Kidney epithelial cell (primary cell): ENCODE measurements at places on chromosomes 5 and 9. TPM values are rescaled to one million over a fixed set of nuclear protein-coding genes. Genes with fewer than 3 reads are reported as not detected.

Gene CSF2
- total RNA-seq = 6.7 and 10.5 TPM in 2 replicates

Gene PCDHA1
- not detected in 2 replicates for total RNA-seq

Gene LCNL1
- not detected in 2 replicates for total RNA-seq

Gene MEIKIN
- not detected in 2 replicates for total RNA-seq

Gene PFN3
- total RNA-seq = not detected in 2 replicates

Gene ROPN1L
- total RNA-seq = 0.21 TPM in 1 of 2 replicates, not detected in the other
